ENCODE measurements at places on chromosomes 1 and 21.
A peak's percentile ranks its signal among the peaks of the same experiment; 100 is the strongest.

DNA sequence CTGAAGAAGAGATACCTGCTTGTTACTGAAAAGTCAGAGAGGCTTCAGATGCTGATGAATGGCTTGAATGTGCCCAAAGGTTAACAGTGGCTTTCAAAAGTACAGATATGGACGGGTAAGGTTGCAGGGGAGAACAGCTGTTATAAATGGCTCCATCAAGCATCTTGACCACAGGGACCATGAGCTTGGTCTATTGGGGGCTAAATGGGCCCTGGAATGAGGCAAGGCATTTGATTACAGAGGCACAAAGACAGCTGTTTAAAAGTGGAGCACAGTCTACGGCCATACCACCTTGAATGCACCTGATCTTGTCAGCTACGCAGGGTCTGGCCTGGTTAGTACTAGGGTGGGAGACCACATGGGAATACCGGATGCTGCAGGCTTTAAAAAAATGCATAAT, 48.3 kb downstream of the C1orf198 start:
- DNase-seq = no peak

- no peak for DNase-seq
Observed at GRCh38 chr1:214429951-214430770, 121.2 kb downstream of the PTPN14 start.

DNA sequence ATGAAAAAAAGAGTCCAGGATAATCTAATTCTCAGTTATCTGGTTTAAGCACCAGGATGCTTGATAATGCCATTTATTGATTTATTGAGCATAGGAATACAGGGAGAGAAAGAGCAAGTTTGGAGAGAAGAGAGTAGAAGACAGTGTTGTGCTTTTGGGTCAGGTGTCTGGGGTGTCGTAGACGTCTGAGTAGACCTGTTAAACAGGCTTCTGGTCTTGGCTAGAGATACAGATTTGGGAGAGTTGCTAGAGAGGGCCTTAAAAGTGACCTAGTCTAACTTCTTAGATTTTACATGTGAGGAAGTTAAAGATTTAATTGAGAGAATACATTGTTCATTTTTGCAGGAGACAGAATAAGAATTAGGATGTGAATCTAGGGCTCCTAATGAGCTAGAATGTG, 34.3 kb downstream of the CNST start:
- DNase-seq = no peak

- no peak for DNase-seq
Observed at GRCh38 chr1:33364565-33364918, 43.6 kb upstream of the A3GALT2 start.

GRCh38 chr1:64133036-64133435, 70.4 kb upstream of the UBE2U start:
- peak; percentile 38 for DNase-seq

DNA sequence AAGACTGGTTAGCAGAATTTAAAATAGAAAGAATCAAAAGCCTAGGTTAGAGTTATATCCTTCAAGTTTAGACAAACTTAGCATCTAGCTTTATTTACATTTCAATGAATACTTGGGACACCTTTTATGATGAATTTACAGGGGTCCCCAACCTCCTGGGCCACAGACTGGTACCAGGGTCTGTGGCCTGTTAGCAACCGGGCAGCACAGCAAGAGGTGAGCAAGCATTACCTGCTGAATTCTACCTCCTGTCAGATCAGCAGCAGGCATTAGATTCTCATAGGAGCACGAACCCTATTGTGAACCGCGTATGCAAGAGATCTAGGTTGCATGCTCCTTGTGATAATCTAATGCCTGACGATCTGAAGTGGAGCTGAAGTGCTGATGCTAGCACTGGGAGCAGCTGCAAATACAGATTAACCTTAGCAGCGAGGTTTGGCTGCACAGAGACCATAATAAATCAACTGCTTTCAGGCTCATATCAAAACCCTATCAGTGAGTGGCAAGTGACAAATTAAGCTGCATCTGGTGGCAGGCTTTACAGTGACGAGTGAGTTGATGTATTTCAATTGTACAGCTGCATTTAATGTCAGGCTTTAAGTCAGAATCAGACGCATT, 82.0 kb downstream of the UCHL5 start:
- DNase-seq = no peak

GRCh38 chr1:93629101-93630059, 52.3 kb downstream of the BCAR3 start:
- DNase-seq = peak; percentile 67

- peak; percentile 87 for DNase-seq
Observed at GRCh38 chr1:78005755-78006154, 1.0 kb downstream of the DNAJB4 start.

DNA sequence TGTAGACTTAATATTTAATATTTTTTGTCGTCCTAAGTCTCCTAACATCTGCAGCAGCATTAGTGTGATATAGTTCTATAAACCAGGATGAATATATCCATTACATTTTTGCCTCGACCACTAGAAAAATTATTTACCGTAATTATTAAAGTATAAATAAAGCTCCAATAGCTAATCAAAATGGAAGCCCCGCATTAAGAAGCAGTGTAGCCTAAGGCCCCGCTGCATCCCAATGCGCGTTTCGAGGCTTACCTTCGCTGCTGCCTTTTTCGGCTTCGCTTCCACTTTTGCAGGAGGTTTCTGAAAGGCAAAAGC, 891 bp downstream of the HMGN1 start:
- DNase-seq = no peak

- DNase-seq = peak; percentile 43
Observed at GRCh38 chr1:161486806-161487741, 18.2 kb upstream of the FCGR2A start.

DNA sequence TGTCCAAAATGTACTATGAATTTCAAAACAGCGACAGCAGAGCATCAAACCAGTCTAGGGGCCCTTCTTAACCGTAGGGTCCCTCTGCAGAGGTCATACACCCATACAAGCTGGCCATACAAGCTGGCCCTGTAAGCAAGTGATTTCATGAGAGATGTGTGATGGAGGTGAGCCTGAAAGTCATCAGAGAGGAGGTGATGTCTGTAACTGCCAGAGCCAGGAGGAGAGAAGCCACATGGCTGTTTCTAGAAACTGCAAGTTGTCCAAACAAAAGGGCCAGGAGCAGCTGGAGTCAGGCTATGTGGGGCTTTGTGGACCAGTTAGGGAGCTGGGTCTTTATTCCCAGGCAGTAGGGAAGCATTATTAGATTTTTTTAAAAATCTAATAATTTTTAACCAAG, 14.8 kb upstream of the SERINC2 start:
- DNase-seq = no peak

DNA sequence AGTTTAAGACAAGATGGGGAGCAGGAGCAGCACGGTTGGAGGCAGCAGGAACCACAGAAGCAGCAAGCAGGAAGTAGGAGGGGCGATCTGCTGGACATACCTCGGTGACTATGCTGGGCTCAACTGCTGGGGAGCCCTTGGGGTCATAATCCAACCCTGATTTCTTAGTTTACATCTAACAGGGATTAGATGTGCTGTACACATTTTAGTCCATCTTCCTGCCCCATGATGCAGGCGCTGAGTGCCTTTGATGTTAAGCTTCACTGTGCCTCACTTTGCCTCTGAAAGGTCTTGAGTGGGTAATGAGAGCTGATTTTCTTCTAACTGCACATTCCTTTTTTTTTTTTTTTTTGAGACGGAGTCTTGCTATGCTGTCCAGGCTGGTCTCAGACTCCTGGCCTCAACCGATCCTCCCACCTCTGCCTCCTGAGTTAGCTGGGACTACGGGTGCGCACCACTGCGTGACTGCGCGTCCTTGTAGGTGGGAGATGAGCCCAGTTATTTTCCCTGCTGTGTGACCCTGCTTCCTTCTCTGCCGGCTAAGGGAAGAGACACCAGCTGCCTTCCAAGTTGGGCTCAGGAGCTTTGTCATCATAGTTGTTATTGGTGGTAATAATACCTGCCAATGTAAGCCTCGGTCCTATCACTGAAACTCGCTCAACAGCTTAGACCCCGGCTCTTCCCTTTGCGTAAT, 1.1 kb upstream of the RCAN3 start:
- DNase-seq = no peak

- DNase-seq = no peak
Observed at GRCh38 chr1:32741413-32742198, 39.0 kb upstream of the SYNC start.

DNA sequence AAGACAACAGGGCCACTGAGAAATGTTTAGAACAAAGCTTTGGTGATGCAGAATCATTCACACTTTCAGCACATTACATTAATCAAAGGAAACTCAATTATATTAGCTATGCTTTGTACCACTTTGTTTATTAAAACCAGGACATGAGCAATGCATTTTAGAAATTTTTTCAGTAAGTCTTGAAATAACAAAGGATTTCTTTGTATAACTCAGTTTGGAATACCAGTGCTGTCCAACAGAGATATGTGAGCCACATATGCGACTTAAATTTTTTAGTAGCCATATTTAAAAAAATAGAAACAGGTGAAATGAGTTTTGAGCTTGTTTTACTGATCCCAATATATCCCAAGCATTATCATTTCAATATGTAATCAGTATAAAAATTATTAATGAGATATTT, 18.8 kb upstream of the F3 start:
- no peak for DNase-seq

- DNase-seq = peak; percentile 100
Observed at GRCh38 chr21:42040411-42041180, 30.4 kb upstream of the ZBTB21 start.

DNA sequence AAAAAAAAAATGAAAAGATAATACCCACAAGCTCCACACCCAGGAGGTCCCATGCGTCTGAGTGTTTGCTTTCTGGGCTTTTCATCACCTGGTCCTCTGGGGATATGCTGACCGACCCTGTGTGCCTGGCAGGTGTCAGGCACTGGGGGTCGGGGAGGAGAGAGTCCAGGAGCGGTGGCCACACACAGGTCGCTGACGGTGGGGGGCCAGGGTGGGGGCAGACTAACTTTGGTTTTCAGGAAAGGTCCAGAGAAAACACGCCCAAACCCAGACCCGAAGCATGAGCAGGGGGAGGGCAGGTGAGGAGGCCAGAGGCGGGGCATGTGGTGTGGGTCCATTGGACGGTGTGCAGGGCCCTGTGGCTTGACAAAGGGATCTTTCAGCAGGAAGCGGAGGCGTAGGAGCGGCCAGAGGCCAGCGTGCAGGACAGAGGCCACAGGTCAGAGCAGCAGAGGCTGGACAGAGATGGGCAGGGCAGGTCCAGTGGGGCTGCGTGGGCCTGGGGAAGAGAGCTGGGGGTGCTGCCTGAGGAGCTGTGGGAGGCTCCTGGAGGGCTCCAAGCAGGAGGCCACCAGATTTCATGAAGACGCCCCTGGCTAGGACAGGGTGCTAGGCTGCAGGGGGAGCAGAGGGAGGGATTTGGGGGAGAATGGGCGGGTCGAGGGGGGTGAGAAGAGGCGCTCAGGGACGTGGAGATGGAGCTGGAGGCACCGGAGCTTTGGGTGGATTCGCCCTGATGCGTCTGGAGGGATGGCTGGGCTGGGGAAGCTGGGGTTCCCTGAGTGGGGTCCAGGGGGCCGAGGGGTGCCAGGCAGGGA, 15.8 kb downstream of the RNF223 start:
- no peak for DNase-seq

DNA sequence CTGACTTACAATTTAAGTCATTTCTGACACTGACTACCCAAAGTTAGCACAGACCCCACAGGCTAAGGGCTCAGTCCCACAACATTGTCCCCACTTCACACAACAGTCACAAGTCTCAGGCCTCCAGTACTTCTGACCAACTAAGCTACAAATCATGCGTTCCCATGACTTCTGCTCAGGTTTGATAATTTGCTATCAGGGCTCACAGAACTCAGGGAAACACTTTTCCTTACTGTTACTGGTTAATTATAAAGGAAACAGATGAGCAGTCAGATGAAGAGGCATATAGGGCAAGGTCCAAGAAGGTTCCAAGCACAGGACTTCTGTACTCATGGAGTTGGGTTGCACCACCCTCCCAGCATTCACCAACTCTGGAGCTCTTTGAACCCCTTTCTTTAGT, 151.2 kb upstream of the TNR start:
- no peak for DNase-seq

GRCh38 chr1:111666828-111667227, 47.2 kb downstream of the RAP1A start:
- no peak for DNase-seq

DNA sequence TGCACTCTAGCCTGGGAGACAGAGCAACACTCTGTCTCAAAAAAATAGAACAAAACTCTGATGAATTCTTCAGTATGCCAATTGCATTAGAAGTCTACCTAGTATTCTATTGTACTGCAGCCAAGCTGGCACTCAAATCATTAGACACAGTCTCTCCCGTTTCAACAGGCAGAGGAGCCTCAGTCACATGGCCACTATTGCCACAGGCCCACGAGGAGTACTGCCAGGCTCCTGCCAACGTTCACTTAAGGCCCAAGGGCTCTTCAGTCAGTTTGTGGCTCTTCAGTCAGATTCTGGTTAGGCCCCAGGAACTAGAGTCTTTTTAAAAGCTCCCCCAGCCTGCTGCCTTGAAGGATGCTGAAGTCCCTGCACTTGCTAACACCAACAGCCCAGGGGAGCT, 73.4 kb downstream of the SH3BGR start:
- no peak for DNase-seq

GRCh38 chr1:22780696-22781095, 70.1 kb downstream of the EPHB2 start:
- no peak for DNase-seq

DNA sequence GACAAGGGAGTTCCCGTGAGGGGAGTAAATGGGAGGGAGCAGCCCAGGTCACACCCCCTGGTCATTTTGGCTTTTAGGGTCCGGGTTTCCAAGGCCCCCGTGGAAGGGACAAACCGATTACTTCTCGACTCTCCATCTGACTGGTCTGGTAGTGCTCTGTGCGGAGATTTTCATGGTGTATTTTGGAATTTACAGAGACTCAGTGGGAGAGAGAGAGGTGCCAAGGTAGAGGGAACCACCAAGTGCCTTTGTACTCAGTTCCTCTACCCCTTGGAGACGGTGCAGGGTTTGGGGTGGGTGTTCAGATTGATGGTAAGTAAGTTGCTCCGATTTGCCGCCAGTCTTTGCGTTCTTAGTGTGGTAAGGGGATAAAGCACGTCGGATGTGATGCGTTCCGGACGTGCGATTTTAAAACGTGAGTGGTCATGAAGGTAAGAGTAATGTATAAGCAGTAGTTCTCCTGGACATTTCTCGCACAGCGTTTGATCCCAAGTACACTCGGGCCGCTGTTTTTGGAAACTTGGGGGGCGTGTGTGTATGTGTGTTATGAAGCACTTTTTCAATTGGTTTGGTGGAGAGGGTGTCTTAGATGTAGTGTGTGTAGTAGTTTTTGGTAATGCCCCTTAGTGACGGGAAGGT, 682 bp downstream of the SUCO start:
- DNase-seq = no peak

DNA sequence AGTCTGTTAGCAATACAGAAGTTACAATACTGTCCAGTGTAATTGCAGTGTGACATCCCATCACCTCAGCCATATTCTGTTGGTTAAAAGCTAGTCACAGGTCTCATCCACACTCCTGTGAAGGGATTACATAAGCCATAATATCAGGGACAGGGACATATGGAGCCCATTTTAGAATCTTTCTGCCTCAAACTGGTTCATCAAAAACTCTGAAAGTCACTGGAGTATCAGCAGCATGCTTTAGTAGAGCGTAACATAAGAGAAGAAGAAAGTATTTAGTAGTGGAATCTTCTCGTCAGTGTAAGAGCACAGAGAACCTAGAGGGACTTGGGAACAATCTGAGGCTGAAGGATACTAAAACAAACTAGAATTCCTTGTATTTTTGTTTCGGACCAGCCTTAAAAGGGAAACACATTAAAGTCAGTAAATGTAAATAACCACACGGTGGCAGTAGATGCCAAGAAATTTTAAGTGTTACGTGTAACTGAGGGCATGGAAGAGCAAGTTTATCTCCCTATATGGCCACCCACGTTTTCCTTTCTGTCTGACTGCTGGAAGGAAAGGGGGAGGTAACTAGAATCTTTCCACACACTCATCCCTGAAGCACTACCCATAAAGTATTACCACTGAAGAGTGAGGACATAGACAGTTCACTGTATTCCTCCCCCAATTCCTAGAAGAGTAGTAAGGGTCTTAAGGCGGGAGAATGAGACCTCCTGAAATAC, 41.6 kb upstream of the AGL start:
- DNase-seq = peak; percentile 91

Data from AG04450 (cell line).